ENCODE measurements at places on chromosomes 1 and 21. TPM values are rescaled to one million over a fixed set of nuclear protein-coding genes. Genes with fewer than 3 reads are reported as not detected.

- no peak for DNase-seq
These were observed 27.0 kb downstream of the ZZZ3 start for GRCh38 chr1:77655431-77655974.

DNA sequence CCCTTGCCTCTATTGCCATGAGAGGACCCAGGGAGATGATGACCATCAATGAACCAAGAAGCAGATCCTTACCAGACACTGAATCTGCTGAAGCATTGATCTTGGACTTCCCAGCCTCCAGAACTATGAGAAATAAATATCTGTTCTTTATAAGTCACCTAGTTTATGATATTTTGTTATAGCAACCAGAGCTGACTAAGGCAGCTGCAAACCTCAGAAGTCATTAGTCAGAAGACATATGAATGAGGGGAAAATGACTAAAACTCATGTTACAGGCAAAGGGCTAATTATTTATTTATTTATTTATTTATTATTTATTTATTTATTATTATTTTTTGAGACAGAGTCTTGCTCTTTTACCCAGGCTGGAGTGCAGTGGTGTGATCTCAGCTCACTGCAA lies 321.1 kb downstream of the TGFB2 start:
- DNase-seq = no peak

- no peak for DNase-seq
These were observed 225.4 kb downstream of the TRABD2B start for GRCh38 chr1:47771751-47772150.

GRCh38 chr1:52520148-52520547 lies 32.7 kb downstream of the TUT4 start:
- DNase-seq = no peak

DNA sequence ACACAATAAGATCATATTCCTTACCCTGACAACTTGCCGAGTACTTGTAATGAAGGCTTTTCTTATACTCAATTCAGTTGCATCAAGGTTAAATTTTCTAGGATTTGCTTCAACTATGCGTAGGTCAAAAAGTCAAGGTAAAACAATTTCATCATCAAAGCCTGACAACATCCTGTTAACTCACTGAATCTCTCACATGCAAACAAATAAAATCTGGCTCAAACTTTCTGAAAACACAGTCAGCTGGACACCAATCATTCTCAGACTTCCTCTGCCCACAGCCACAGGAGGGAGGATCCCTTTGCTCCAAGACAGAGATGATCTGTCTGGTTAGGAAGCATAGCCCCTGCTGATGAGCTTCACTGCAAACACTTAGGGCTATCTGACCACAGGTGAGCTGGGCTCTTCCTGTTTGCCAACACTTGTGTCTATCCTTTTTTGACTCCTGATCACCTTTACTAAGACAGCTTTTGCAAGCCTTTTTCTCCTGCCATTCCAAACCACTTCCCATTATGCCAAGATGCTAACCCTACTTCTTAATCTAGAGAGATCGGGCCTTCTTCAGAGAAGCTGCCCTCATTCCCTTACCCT lies 20.0 kb downstream of the STX6 start:
- DNase-seq = no peak

GRCh38 chr1:6578624-6579373 lies 995 bp upstream of the ZBTB48 start:
- no peak for DNase-seq

DNA sequence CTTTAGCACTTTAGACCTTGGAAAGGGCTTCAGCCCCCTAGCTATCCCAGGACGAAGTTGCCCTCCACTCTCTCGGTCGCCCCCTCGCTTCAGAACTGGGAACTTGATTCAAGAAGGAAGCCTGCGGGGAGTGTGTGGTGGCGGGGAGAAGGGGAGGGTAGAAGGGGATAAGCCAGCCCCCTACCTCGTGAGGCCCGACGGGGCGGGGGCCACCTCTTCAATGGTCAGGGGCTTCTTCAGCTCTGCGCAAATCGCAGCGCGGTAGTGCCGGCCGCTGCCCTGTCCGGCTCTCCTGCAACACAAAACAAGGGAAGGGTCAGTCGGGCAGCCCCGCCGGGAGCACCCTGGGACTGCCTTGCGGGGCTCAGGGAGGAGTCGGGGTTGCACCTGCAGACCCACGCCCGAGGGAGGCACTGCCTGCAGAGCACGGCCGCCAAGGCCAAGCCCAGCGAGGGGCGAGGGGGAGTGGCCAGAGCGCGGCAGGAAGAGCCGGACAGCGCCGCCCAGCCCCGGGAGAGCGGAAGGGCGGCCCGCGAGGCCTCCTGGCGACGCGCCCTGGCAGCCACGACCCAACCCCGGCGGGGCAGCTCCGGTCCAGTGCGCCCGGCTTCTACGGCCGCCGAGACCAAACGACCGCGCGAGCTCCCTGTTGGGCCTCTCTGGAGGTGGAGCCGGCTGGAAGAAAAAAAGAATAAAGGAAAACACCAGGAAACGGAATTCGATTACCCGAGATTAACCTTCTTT lies 56.2 kb upstream of the RASAL2 start:
- peak; percentile 76 for DNase-seq

DNA sequence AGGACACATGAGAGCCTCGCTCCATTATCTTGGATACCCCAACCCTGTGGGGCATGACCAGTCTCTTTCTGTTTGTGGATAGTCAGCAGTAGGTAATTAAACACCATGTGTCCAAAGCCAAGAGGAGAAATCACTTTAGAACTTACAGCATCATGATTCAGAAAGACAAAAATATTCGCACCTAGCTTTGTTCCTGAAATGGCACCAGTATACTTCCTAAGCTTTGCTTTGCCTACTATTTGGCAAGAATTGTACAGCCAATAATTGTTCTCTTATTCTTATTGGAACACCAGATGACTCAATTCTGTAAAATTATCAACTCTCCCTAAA lies 24.2 kb downstream of the TNFRSF9 start:
- DNase-seq = no peak

- no peak for DNase-seq
These were observed 608 bp downstream of the PEF1 start for GRCh38 chr1:31643976-31644559.

DNA sequence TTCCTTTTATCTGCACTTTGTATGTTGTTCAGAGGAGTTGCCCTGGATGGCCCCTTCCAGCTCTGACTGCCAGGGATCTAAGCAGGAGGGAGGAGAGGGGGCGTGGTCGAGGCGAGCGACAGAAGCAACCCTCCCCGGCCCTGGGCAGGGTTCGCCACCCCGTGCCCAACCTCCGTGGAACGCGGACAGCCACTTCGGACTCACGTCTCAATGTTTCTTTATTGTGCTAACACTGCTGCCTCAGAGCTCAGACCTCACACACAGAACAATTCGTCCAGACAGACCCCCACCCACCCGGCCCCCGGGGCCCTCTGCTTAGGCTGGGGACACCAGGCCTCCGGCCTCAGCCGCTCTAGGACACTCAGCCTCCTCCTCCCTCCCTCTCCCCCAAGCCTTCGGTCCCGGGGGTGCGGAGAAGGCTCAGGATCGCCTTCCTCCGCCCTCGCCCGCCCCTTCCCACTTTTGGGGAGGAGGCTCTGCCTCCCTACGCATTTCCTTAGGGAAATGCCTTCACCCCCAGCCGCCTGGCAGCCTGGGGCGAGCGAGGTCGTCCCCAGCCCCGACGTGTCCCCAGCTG lies 8.3 kb downstream of the VSIG8 start:
- DNase-seq = peak; percentile 51

DNA sequence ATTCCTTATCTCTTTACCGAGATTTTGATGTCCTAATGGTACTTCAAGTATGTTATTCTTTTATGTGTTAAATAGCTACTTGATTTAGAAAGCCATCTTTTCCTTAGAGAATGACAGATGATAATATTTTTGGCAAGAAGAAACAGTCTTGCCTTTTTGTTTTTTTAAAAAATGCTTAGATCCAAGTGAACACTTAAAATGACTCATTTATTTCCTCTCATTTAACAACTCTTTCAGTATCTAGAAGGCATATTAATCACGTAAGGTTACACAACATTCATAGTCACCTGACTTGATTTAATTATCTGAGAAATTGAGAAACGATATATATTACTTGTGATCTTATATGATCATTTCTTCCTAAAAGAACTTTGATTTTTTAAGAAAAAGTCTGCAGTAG lies 52.4 kb downstream of the SUCO start:
- no peak for DNase-seq

DNA sequence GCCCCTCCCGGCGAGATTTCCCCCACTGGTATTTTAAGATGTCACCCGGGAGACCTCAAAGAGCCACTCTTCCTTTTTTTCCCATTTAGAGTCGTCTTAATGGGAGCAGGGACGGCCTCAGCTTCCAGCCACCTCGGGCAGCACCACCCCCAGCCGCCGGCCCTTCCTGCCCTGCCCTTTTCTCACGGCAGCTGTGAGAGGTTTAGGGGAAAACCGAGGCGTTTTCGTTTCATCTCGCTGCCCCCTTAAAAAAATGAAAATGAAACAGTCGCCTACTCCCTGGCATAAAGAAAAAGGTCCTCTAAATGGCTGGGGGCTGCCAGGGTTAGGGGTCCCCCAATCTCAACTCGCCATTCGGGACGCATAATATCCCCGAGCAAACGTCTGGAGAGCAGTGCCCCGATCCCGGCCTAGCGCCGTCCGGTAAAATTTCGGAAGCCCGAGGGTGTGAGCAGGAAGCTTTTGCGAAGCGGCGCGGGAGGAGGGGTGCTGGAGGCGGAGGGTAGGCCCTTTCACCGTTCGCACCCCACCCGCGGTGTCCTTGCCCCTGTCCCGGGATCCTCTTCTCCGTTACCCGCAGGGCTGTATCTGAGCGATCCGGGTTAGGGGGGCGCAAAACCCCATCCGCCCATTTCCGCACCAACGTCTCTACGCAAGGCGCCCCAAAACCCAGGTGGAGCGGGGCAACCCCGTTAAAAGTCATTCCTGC lies 1.2 kb downstream of the RUNX3 start:
- DNase-seq = no peak

DNA sequence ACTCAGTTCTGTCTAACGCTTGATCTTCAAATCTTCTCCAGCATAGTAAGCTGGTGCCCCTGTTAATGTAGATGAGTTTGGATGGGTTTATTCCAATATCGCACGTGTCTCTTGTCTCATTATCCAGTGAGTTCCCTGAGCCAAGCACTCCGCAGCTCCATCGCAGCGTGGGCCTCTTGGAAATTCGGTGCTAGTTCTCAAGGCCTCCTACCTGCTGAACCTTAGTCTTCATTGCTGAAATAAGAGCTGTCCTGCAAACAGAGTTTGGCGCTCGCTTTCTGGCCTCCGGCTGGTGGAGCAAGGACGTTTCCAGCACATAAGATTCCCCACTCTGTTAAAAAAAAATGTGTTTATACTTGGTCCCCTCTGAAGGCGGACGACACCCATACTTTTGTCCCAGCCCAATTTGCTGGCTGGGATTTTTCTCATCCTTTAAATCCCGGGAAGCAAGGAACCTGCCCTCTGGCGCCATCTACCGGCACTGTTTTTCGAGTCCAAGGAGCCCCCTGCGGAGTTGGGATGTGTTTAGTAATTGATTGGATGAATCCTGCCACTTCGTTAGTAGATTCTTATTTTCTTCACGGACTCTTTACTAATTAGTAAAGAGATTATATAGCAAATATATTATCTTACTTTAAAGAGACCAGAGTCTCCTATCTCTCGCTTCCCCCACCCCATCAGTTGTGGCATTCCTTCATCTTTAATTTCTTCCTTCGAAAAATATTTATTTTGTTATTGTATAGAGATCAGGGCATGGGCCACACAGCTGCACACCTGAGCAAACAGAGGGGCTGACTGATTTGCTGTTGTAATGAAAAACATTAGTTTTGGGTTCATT lies 14.7 kb downstream of the JUN start:
- peak; percentile 78 for DNase-seq

DNA sequence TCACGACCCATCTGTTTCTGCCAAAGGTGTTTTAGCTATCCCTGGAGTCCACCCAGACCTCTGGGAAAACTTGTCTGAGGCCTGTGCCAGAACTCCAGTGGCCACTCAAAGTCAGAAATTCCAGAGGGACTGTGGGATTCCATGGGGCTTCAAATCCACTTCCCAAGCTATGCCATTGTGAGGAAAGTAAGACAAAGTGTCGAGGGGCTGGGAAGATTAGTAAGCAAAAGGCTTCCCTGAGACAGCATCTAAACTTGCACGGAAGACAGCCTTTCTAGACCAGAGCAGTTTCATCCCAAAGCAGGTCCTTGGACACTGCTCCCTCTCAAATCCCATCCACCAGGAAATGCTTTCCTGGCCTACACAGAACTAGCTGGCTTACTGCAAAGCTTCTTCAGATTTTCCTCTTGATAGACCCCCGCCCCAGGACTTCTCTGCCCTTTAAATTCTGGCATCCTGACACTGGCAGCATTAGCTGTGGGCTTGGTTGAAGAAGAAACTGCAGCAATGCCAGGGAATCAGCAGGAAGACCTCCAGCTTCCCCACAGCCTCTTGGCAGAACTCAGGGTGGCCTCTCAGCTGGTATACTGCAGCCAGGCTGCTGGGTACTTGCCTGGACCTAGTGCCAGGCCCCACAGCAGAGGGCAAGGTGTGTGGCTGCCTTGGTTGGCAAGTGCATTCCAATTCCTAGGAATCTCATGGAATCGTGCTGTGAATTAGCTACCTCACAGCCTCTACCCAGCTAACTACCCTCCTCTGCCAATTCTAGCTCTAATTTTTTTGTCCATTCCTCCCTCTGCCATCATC lies 27.3 kb upstream of the LMX1A start:
- no peak for DNase-seq

DNA sequence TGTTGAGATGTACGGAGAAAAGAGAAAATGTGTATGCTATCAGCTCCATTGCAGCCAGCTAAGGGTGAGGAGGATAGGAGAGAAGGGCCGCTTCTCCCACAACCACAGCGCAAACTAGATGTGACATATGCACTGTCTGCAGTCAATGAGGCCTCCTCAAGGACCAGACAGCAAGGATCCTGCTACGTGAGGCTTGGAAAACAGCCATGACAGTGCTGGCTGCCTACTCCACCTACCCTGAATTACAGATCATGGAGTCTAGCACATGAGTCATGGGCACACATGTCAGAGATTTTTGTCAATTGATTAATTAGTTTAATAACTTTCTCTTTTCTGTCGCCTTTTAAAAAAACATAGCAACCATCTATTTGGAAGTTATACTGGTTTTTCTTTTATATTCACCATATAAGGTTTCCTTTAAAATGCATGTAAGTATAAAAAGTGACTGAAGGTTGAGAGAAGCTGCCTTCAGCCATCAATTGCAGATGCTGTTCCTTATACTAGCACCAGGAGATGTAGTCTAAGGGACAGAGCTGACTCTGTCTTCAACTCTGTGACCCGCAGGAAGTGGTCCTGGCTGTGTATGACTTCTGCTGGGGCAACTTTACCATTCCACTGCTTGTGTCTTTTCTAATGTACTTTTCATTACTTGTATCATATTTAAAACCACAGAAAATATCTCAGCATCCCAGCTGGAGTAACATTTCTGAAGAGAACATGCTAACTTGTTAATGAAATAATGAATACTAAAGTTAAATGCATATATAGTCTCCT lies 3.1 kb downstream of the VPS26C start:
- no peak for DNase-seq

- DNase-seq = peak; percentile 49
These were observed 5.8 kb upstream of the ALDH4A1 start for GRCh38 chr1:18907917-18908845.

GRCh38 chr21:15564907-15565306 lies 164.9 kb upstream of the USP25 start:
- no peak for DNase-seq

- no peak for DNase-seq
These were observed 113.7 kb upstream of the IFFO2 start for GRCh38 chr1:19070197-19070651.

Gene LEFTY1
- total RNA-seq = 1.1 TPM

Gene GPR61
- total RNA-seq = not detected

Gene TPTE
- not detected for total RNA-seq

Gene RYR2
- 0.51 TPM for total RNA-seq

All from liver (tissue), 10 donors.